ENCODE measurements at places on chromosomes 13 and 19.

DNA sequence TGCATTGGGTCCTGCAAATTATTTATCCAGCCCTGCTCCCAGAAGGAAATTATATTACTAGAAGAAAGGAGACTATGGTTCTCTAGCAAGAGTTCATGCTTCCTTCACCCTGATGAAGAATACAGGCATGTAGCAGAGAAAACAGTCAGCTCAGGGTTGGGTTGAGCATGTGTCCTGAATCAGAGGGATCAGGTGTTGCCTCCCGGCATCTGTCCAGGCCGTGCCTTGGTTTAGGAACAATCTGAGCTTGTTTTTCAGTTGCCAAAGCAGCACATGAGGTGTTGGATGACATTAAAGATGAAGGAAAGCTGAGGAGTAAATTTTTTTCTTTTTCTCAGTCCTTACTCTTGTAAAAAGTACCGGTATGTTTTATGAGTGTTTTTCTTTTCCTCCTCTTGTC lies 62.0 kb downstream of the KL start:
- DNase-seq, result no peak

- DNase-seq, result no peak
These were observed 92.2 kb downstream of the SLC7A1 start for GRCh38 chr13:29503041-29503837.

DNA sequence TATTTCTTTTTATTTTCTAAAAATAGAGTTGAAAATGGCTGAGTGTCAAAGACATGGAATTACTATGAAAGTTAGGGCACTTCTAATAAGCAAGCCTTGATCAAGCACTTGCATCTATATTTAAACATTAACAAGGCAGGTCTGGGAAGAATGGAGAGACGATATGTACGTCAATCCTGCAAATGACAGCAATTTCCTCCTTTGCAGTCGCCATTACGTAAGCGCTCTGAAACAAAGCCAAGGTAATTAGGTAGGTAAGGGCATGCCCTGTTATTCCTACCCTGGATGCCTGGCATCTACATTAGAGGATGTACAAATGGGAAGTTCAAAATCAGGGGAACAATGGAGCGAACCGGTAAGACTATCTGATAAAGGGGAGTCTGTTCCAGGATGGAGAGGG lies 664.0 kb upstream of the ARGLU1 start:
- no peak for DNase-seq

DNA sequence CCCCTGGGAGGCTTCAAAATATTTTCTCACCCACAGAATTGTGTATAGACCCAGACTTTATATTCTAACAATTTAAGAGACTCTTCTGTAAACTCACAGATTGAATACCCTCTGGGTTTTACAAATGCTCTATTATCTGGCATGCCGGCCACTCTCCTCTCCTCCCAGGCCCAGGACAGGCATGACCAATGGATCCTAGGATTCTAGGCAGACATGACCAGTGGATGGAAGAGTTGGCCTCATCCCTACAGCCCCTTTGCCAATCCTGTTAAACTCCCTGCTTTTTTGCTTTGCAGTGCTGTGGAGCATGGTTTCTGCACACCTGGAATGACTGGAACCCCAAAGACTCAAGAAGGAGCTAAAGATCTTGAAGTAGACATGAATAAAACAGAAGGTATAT lies 5.8 kb downstream of the ACSBG2 start:
- no peak for DNase-seq

GRCh38 chr19:39264306-39265290 lies 3.6 kb upstream of the IFNL2 start:
- no peak for DNase-seq

GRCh38 chr13:43787997-43788396 lies 1.2 kb upstream of the ENOX1 start:
- DNase-seq, result no peak

GRCh38 chr13:114260814-114261213 lies 20.6 kb upstream of the UPF3A start:
- no peak for DNase-seq

DNA sequence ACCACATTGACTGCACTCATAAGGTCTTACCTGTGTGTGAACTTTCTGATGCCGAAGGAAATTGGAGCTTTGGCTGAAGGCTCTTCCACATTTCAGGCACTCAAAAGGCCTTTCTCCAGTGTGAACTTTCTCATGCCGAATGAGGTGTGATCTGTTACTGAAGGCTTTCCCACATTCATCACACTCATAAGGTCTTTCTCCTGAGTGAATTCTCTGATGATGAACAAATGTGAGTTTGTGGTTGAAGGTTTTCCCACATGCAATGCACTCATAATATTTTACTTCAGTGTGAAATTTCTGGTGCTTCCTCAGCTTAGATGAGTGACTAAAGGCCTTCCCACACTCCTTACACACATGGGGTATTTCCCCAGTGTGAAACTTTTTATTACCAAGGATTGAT lies 5.7 kb downstream of the ZNF132 start:
- DNase-seq, result no peak

- DNase-seq, result no peak
These were observed 170.4 kb downstream of the LIG4 start for GRCh38 chr13:108044954-108045353.

GRCh38 chr13:100673376-100673712 lies 1.3 kb downstream of the TMTC4 start:
- DNase-seq, result no peak

DNA sequence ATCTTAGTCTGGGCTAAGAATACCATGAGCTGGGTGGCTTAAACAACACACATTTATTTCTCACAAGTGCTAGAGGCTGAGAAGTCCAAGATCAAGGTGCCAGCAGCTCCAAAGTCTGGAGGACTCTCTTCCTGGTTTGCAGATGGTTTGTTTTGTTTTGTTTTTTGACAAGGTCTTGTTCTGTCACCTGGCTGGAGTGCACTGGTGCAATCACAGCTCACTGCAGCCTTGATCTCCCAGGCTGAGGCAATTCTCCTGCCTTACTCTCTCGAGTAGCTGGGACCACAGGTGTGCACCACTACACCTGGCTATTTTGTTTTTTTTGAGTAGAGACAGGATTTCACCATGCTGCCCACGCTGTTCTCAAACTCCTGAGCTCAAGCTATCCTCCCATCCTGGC lies 15.5 kb downstream of the APLP1 start:
- no peak for DNase-seq

- DNase-seq, result no peak
These were observed 11.1 kb downstream of the GJA3 start for GRCh38 chr13:20149762-20150161.

GRCh38 chr13:26498656-26499601 lies 58.6 kb upstream of the WASF3 start:
- no peak for DNase-seq

DNA sequence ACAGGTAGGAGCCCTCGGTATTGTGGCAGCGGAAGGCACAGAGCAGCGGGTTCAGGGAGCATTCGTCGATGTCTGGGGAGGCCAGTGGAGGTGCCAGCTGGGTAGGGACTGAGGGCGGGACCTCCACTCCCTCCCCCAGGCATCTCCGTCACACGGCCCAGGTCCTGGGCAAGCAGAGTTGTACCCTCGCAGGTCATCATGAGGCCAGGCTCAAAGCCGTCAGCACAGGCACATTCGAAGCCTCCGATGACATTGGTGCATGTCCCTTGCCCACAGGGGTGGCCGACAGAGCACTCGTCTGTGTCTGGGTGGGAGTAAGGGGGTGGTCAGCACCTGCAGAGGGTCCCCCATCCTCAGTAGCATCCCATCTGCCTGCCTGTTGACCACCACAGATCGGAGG lies 35.3 kb downstream of the CCL25 start:
- no peak for DNase-seq

DNA sequence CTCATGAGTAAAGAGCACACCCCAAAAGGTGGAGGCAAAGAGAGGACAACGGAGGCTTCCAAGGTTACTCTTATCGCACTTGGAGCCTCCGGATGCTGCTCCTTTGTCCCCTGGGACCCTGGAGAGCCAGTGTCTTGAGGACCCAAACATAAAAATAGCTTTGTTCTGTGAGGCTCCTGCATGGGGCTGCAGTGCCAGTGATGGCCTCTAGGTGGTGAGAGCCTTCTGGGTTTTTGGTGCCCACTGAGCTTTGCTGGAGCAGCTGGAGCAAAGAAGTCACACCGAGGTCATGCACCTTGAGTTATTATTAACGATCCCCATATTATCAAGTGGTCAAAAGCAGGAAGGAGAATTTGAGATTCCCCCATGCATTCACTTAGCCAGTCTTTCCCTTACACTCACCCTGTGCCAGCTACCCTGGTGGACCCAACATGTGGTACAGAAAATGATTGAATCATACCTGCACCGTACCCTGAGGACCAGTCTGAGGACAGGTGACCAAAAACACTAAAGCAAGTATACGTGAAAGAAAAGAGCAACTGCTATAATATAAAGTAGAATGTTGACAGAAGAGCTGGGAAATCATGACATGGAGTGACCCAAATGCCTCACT lies 41.5 kb downstream of the ZNF682 start:
- DNase-seq, result no peak

DNA sequence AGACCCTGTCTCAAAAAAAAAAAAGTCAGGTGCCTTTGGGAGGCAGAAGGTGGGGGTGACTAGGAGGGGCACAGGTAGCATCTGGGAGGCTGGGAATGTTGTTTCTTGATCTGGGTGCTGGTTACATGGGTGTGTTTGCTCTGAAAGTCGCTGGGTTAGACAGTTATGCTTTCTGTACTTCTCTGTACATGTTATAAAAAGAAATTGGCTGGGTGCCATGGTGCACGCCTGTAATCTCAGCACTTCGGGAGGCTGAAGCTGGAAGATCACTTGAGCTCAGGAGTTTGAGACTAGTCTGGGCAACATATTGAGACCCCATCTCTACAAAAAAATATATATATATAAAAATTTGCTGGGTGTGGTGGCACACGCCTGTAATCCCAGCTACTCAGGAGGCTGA lies 15.1 kb downstream of the NOSIP start:
- no peak for DNase-seq

DNA sequence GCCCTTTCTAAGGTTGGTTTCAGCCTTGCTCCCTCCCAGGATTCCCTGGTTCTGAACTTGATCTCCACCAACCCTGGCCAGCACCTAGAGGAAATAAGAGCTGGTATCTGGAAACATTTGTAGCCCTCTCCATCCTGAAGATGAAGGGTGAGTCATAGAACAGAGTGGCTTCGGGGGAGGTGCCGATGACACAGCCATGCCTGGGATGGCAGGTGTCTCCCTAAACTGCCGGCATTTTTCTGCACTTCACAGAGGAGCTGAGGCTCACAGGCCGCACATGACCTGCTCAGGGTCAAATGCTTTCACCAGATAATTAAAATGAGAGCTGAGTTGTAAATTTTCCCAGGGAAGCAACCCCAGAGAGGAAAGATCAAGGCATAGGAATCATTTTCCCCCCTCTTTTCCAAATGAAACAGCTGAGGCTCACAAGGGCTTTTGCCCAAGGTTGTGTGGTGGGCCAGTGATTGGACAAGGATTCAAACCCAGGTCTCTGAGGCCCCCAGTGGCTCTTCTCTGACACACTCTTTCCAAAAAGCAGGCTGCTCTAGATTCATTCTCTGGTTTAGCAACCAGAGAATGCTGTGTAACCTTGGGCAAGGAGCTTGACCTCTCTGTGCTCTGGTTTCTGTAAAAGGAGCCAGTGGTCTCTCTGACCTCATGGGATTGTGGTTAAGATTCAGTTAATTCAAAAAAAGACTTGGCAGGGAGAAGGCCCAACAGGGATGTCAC lies 1.2 kb upstream of the SLC25A42 start:
- no peak for DNase-seq

DNA sequence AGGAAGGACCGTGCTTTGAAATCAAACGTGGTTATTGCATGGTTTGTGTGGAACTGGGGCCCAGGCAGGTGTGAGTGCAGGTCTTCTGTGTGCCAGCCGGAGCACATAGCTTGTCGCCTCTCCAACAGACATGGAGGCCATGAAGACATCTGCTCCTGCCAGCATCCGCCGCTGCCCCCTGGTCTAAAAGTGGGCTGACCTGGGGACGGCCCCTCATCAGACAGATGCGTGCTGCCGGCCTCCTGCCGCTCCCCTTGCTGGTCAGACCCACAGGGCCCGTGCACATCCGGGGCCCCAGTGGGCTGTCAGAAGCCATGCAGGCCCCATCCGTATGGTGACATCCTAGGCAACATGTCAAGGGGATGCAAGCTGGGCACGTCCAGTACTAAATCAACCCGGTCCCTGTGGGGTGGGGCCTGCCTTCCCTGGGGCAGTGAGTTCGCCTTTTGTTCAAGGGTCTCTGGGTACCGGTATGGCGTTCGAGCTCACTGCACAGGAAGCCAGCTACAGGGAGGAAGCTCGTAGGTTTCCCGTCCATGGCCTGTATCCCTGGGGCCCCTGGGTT lies 88.0 kb upstream of the MCF2L start:
- DNase-seq, result no peak

DNA sequence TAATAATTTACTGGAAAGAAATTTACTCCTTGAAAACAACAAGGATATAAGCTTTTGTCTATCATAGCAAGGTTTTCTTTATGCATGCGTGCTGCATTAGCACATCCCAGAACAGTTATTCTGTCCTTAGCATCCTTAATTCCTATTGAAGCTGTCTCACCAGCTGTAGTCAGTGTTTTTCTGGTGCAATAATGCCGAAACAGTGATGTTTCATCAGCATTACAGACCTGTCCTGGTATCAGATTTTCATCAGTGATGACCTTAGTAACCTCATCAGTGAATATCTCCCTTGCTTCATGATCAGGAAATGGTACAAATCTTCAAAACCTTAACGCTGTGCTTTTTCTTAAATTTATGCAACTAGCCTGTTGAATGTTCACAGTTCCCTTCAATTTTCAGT lies 264.7 kb upstream of the STARD13 start:
- no peak for DNase-seq

DNA sequence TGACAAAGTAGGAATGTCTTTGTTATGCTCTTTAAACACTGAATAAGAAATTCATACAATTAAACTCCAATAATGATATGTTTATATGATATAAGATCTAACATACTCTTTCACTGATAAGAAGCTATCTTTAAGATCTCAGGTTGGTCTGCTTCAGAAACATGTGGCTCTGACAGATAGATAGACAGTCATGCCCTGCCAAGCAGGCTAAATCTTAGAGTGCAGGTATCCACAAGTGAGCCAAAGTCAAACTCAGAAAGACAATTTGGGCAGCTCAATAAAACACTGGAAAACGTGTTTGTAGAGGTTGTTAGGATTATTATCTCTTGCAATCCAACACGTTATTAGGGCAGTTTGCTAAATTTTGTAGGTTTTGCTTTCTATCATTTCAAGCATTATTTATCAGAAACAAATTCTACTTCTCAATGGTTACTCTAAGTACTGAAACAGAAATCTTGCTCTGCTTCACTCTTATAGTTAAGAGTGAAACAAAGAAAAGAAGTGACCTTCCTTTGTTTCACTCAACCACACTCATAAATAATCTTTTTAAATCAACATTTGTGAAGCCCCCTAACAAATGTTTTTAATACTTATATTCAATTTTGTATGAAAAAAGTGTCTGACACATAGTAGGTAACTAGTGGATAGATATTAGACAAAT lies 1255.6 kb downstream of the DIAPH3 start:
- no peak for DNase-seq

- no peak for DNase-seq
These were observed 187.5 kb upstream of the KL start for GRCh38 chr13:32828711-32829110.

DNA sequence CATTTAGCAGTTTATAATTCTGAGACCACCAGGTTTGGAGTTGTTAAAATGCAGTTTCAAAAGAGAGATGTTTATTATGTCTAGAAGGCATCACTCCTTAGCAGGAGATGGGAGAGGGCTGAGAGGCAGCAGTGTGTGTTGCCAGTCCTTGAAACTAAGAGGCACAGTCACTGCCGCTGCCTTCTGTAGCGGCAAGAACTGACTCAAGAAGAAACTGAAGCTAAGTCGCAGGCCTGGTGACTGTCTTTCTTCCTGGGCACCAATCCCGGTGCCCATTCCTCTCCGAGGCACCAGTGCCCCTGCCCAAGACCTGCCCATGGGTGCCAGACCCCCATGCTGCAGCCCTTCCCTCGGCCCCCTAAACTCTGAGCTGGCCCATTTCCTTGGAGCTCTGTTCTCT lies 20.1 kb downstream of the N4BP2L1 start:
- DNase-seq, result no peak

Measured in cortex of kidney (tissue), 1 donor.